ENCODE measurements at places on chromosomes 6 and 20.
A peak's percentile ranks its signal among the peaks of the same experiment; 100 is the strongest.

DNA sequence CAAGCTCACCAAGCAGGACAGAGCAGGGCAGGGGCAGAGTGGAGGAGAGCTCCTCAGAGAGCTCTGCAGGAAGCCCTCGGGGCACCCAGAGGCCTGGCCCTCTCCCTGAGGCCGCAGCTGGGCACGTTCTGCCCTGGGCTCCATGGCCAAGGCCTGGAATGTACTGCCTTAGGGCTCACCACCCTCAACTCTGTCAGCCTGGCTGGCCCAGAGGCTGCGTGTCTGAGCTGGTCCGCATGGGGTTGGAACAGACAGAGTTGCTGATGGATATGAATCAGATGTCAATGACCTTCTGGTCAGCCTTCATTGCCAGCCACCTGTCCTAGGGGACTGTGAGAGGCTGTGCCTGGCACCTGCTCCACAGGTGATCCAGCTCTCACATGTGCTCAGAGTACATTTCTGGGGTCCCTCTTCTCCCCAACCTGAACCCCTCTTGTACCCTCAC is 33.2 kb upstream of the PCMTD2 start:
- DNase-seq = no peak

DNA sequence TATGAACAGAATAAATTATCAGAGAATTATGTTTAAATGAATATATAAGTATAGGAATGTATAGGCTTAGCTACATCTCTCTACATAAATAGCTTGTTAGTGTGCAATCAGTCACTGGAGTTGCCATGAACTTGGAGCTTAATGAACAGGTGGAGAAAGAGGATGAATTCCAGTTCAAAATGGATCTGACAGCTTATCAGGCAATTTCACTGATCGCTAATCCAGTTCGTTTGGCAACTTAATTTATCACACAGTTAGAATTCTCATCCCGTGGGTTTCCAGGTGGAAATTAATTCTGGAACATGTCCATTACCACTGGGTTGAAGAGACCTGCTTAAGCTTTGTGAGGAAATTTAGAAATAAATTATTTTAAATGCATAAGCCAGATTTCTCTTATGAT is 118.1 kb downstream of the MACROD2 start:
- no peak for DNase-seq

GRCh38 chr20:25586877-25587276 is 1.5 kb upstream of the NINL start:
- DNase-seq = no peak

- peak; percentile 28 for DNase-seq
Observed at GRCh38 chr6:43076464-43077332, 584 bp downstream of the PTK7 start.

DNA sequence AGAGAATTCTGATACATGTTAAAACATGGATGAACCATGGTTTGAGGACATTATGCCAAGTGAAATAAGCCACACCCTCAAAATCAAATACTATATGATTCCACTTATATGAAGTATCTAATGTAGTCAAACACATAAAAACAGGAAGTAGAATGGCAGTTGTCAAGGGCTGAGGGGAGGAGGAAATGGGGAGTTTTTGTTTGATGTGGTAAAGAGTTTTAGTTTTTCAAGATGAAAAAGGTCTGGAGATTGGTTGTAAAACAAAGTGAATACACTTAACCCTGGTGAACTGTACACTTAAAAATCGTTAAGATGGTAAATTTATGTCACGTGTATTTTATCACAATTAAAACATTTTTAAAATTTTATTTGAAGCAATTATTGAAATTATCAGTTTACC is 127.4 kb upstream of the GRIK2 start:
- DNase-seq = no peak

GRCh38 chr20:45987108-45987780 is 15.2 kb upstream of the ZNF335 start:
- peak; percentile 59 for DNase-seq

GRCh38 chr6:3426091-3426926 is 30.5 kb downstream of the SLC22A23 start:
- DNase-seq = no peak

DNA sequence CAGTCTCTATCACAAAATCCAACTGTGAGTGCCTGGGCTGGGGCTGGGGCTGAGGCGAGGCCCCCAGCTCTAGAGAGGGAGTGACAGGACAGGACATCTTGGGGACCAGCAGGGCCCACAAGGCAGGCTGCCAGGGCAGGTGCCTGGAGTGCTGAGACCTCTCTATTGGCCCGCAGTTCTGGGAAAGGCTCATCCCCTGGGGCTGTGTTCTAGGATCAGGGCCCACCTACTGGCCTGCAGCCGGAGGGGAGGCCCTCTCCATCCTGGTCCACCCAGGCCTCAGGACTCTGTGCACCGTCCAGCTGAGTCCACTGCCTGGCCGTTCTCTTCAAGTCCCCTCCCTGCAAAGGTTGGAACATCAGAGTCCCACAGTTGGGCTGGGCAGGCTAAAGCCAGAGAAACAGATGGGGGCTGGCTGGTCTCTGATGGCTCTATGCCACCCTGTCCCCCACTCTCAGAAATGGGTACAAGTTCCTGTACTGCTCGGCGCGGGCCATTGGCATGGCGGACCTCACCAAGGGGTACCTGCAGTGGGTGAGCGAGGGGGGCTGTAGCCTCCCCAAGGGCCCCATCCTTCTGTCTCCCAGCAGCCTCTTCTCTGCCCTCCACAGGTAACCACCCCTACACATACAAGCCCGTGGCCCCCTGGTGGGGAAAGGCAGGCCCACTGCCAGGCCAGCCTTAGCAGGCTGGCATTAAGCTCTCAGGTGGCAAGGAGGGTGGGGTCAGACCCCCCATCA is 9.0 kb downstream of the EMILIN3 start:
- DNase-seq = no peak

DNA sequence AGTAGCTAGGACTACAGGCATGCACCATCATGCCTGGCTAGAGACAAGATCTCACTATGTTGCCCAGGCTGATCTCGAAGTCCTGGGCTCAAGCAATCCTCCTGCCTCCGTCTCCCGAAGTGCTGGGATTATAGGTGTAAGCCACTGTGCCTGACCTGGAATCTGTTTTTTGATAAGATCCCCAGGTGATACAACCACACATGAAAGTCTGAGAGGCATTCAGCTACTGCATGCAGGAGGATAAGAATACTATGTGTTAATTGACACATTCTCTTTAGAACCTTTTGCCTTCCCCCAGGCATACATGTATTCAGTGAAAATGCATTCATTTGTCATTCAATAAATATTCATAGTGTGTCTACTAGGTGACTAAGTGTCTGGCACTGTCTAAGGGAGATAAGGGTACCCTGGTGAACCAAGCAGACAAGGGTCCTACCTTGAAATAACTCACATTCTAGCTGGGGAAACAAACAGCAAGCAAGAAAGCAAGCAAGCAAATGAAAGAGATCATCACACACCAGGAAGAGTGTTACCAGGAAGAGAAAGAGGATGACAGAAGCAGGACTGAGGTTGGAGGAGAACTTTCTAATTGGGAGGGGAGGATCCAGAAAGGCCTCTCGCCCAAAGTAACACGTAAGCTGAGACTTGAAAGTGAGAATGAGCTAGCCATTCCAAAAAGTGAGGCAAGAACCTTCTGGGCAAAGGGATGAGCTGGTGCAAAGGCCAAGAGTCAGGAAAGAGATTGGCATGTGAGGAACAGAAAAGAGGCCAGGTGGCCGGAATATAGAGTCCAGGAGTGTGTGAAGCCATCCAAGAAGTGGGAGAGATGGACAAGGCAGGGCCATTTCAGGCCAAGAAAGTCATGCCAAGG is 6.5 kb downstream of the GFOD1 start:
- DNase-seq = no peak

DNA sequence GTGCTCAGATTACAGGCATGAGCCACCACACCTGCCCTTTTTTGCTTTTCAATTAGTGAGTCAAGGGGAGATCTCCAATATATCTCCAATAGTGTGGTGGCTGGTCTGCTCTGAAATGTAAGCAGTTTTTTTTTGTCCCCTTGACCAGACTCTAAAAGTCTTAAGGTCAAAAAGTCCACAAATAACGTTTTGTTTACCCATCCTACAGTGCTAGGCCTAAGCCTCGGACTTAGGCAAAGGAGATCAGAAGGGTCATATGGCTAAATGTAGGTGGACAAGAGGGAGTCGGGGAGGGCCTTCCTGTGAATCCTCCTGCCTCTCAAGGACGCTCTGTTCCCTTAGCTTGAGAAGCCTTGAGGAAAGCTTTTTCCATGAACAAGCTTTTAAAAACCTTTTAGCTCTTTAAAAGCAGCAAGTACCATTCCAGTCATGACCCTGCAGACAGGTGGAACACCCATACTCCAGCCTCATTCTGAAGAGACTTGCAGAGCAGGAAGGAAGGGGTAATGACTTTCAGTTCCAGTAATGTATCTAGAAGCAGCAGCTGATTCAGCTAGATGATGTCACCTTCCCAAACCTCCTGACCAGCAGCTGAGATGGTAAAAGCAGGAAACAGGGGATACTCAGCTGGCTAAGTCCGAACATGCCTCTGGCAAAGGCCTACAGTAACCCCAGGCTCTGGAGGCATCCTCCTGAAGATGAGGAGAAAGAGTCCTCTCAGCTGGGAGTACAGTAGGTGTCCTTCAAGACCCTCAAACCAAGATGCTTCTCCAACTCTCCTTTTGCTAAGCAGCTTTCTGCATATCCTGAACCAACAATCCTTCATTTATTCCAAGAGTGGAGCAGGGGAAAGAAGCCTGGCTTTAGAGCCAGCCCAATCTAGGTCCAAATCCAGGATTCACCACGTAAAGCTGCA is 23.6 kb downstream of the BCL2L1 start:
- peak; percentile 8 for DNase-seq

DNA sequence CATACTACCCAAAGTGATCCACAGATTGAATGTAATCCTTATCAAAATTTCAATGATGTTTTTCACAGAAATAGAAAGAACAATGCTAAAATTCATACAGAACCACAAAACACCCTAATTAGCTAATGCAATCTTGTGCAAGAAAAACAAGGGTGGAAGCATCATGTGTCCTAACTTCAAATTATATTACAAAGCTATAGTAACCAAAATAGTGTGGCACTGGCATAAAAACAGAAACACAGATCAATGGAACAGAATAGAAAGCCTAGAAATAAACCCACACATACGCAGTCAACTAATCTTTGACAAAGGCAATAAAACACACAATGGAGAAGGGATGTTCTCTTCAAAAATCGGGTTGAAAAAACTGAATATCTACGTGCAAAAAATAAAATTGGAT is 131.1 kb downstream of the TASP1 start:
- DNase-seq = no peak

DNA sequence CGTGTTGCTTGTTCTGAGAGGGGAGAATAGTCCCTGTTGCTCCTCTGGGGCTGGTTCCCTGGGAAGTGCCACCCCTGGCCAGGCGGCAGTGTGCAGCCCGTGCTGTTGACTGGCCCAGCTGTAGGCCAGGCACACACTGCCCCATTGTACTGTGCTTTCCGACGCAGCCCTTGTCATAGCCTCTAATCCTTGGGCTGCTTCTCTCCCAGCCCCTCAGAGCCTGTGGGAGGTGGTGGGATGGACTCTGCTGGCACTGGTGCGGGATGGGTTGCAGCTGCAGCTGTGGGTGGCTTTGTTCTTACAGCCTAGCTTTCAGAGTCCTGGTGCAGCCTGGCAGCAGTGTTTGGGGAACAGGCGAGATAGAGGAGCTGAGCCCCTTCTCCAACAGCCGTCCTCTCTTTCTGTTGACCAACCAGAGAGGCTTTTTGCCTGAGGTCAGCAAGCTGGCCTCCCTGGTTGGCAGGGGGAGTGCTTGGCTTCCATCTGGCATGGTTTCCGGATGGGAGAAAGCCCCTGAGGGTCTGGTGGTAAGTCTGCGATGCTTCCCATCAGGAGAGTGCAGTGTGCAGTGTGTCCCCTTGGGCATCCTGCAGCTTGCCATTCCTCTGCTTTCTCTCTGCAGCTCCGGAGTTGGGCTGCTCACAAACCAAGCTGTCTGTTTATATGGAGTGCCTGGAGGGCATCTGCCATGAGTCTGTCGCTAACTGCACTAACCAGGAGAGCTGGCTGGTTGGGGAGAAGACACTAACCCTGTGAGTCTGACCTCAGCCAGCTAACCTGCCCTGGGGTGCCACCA is 12.1 kb downstream of the TJAP1 start:
- DNase-seq = no peak

- DNase-seq = no peak
Observed at GRCh38 chr6:44107017-44107416, 20.2 kb downstream of the MRPL14 start.

DNA sequence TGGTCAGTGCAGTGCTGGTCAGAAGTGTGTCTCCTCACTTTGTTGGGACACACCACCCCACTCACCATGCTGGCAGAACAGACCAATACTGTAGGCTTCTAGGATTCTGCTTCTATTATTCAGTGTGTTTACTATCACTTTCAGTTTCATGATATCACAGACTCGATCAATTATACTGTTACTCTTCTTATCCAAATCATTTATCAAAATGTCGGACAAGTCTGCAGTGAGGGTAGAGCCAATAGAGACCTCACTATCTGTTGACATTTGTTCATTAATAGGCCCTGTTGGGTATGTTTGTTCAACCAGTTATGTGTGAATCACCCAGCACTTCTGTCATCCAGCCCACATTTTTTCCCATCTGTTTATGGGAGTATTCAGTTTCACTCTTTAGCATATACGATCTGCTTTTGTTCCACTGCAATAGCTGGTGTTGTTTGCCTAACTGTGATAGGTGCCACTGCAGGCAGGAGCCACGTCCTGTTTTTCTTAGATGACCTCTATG is 140.1 kb downstream of the NRN1 start:
- peak; percentile 43 for DNase-seq

- no peak for DNase-seq
Observed at GRCh38 chr6:112695001-112695400, 347.9 kb downstream of the RFPL4B start.

DNA sequence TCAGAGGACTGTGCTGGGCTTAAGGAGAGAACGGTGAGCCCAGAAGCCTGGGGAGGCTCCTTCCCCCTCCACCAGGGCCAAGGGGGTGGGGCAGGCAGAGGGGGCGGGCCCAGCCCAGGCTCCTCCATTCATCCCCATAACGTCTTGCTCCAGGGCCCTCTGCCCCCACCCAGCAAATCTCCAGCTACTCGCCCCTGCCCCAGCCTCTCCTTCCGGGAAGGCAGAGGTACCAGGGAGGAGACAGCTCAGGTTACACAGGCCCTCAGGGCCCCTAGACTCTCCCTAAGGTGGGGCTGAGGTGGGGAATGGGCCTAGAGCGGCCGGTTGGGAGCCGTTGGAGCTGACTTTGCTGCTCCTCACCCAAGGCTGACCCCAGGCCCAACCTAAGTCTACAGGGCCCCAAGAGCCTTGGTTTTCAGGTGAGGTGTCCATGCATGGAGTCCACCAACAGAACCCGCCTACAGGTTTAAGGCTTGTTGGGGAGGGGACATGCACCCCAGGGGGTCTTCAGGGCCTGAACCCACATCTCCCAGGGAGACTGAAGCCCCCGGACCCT is 1.2 kb downstream of the LAMA5 start:
- DNase-seq = no peak

GRCh38 chr6:148242180-148242579 is 100.5 kb upstream of the SASH1 start:
- no peak for DNase-seq

GRCh38 chr20:23114018-23114417 is 27.9 kb upstream of the CD93 start:
- no peak for DNase-seq

- DNase-seq = no peak
Observed at GRCh38 chr6:46867411-46867810, 54.3 kb downstream of the ADGRF5 start.

GRCh38 chr20:25195962-25196785 is 662 bp downstream of the ENTPD6 start:
- DNase-seq = peak; percentile 67

- no peak for DNase-seq
Observed at GRCh38 chr20:22770241-22770800, 185.9 kb upstream of the FOXA2 start.

GRCh38 chr6:89669002-89669401 is 30.5 kb upstream of the LYRM2 start:
- no peak for DNase-seq

Data from COR-L47 (cell line).